ENCODE measurements at places on chromosomes 1 and 21.
A peak's percentile ranks its signal among the peaks of the same experiment; 100 is the strongest.

GRCh38 chr1:31203215-31203614 is 36.5 kb downstream of the NKAIN1 start:
- no peak for DNase-seq

DNA sequence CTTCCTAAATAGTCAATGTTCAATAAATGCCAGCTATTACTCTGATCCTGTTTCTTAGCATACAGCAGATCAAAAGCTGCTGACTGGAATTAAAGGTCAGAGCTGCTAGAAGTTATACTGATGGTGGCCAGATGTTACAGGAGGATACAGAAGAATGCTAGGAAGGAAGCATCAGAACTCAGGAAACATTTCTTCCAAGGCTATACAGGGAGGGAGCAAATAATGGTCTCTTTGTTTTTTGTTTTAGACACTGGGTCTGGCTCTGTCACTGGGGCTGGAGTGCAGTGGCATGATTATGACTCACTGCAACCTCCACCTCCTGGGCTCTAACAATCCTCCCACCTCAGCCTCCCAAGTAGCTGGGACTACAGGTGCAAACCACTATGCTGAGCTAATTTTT is 175.5 kb downstream of the RGS7 start:
- DNase-seq = no peak

GRCh38 chr21:37437376-37438080 is 71.0 kb downstream of the DYRK1A start:
- no peak for DNase-seq

- no peak for DNase-seq
Measured at GRCh38 chr1:201013031-201013485, 10.5 kb downstream of the KIF21B start.

DNA sequence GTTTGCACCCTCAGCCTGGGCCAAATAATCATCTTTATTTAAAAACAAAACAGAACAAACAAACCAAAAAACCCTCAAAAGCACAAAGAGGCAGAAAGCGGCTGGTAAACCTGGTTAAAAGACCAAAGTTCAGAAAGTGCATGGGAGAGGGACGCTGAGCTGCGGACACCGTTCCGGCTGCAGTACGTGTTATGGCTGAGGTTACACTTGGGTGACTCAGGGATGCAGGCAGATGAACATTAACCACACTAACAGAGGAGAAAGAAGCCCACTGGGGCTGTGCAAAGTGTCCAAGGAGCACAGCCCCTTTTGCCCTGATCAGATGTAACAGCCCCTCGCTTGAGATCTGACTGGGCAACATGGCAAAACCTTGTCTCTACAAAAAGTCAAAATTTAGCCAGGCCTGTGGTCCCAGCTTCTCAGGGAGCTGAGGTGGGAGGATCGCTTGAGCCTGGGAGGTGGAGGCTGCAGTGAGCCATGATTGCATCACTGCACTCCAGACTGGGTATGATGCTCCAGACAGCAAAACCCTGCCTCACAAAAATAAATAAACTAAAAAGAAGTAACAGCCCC is 28.3 kb downstream of the GPR157 start:
- DNase-seq = peak; percentile 66

- DNase-seq = no peak
Measured at GRCh38 chr1:202306535-202307345, 35.0 kb downstream of the UBE2T start.

DNA sequence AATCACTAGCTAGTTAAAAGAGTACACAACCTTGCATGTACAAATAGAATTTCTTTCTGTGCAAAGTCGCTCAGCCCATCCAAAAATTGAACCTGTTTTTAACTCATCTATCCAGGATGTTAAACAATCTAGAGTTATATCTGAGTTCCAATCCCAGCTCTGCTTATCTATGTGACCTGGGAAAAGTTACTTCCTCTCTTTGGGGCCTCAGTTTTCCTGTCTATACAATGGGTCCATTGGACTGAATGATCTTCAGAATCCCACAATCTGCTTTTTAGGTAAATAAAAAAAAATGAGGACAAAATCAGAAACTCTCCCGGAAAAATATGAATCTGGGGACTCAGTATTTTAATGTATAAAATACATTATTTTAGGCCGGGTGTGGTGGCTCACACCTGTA is 389.5 kb upstream of the PROX1 start:
- DNase-seq = no peak

DNA sequence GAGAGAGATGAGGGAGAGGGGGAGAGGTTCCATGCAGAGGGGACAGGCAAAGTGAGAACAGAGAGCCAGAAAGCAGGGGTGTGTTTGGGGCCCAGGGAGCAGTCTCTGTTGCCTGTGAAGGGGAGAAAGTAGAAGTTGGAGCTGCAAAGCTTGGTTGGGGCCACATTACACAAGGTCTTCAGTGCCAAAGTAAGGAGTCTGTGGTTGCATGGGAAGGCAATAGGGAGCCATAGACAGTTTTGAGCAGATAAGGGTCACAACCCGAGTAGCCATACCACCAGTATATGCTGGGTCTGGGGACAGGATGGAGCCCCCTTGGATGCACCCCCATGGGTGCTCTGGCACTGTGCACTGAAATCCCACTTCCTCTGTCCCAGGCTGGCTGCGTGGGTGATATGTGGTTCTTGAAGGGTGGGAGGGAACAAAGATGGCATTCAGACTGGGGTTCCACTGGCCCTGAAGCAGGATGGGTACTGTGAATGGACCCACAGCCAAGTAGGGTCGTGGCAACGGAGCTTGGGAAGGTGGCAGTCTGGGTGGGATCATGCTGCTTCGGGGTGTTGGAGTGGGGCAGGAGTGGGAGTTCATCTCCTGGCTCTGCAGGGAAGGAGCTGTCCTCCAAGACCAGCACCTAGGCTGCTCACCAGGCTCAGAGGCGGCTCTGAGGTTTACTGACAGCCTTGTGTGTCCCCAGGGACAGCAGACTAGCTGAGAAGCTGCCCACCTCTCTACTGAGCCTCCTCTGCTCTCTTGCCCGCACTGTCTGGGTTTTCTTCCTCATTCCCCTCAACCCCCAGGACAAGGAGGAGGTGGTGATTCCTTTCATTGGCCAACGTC is 12.1 kb downstream of the DRAXIN start:
- DNase-seq = no peak

DNA sequence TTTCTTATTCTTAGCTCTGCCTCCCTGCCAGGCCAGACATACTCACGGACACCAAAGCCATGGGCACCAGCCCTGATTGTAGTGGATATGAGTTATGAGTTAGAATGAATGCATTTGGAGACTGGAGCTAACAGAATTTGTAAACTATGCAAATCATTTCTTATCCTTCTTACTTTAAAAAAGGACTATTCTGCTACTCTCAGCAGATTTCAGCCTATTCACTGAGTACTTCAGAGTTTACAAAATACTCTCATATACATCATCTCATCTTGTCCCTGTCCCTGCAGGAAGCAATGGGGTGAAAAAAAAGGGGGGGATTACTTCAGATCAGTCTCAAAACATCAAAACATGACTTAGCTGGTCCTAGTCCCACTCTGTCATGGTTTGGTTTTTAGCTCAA is 541.4 kb upstream of the PLXNA2 start:
- no peak for DNase-seq

DNA sequence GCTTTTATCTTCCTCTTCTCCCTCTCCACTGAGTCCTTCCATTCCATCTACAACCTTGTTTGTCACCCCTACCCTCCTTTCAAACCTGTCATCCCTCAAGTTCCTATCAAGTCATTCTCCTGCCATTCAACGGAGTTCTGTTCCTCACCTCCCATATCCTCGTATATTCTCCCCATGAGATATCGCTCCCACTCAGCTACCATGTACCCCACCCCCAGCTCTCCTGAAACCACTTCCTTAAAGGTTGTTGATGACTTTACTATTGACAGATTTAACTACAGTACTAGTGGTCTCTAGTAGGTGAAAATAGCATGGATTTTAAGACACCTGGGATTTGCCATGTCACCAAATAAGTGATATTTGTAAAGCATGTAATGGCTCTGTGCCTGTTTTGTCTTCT is 107.4 kb upstream of the BARHL2 start:
- DNase-seq = no peak

DNA sequence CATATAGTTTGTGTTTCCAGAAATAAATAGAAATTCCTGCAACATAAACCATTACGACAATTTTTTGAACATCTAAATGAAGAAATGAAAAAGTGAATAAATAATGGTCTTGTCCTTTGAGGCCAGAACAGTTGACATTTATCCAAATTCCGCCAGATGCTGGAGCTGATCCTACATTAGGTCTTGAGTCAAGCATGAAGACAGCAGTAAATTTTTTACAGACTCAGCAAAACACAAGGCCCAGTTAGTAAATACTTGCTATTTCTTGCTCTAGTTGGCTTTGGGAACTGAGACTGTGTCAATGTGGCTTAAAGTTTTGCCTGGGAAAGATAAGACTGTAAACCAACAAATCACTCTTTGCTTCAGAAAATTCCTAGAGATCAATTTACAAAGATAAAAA is 540.1 kb upstream of the RGS18 start:
- no peak for DNase-seq

GRCh38 chr1:71785450-71785849 is 496.9 kb downstream of the NEGR1 start:
- no peak for DNase-seq

GRCh38 chr21:28693476-28693875 is 299.2 kb downstream of the LTN1 start:
- no peak for DNase-seq

DNA sequence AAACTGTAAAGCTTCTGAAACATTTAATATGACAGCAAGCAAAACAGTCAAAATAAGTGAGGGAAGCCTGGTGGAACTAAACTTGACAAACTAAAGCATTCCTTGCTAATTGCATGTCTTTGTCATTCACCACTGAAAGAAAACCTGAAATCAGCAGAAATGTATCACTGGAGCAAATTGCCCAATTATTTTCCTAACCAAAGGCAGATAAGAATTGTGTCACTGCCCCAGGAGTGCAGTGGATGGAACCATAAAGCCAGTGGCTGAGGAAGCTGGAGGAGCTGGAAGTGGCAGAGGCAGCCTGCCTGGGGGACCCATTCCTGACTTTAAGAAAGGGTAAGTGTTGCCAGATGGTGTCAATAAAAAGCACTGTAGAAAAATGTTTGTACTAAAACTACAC is 2.7 kb upstream of the SLC30A10 start:
- DNase-seq = no peak

DNA sequence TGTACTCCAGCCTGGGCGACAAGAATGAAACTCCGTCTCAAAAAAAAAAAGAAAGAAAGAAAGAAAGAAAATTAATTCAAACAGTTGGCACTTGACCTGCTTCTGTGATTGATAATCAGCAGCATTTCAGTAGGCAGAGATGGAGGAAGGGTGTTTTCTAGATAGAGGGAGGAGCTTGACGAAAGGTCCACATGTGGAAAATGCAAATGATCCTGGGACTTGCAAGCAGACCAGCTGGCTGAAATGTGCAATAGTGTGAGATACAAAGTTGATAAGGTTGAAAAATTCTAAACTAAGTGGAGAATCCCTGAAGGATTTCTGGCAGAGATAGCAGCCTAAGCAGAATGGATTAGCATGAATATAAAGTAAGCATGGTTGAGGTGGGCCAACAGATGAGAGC is 4.2 kb downstream of the ELAPOR1 start:
- DNase-seq = no peak

- no peak for DNase-seq
Measured at GRCh38 chr1:10631811-10632593, 157.3 kb downstream of the PEX14 start.
